ENCODE measurements at places on chromosomes 5 and 9.

DNA sequence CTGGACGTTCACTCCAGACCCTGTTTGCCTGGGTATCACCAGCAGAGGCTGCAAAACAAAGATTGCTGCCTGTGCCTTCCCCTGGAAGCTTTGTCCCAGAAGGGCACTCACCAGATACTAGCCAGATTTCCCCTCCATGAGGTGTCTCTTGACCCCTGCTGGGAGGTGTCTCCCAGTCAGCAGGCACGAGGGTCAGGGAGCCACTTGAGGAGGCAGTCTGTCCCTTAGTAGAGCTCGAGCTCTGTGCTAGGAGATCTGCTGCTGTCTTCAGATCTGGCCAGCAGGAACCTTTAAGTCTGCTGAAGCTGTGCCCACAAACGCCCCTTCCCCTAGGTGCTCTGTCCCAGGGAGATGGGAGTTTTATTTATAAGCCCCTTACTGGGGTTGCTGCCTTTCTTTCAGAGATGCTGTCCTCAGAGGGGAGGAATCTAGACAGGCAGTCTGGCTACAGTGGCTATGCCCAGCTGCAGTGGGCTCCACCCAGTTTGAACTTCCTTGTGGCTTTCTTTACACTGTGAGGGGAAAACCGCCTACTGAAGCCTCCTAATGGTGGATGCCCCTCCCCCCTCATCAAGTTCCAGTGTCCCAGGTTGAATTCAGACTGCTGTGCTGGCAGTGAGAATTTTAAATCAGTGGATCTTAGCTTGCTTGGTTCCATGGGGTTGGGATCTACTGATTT is 253.9 kb downstream of the SPATA31D1 start:
- no peak for DNase-seq

- no peak for DNase-seq
Observed at GRCh38 chr9:14222149-14222835, 91.6 kb downstream of the NFIB start.

DNA sequence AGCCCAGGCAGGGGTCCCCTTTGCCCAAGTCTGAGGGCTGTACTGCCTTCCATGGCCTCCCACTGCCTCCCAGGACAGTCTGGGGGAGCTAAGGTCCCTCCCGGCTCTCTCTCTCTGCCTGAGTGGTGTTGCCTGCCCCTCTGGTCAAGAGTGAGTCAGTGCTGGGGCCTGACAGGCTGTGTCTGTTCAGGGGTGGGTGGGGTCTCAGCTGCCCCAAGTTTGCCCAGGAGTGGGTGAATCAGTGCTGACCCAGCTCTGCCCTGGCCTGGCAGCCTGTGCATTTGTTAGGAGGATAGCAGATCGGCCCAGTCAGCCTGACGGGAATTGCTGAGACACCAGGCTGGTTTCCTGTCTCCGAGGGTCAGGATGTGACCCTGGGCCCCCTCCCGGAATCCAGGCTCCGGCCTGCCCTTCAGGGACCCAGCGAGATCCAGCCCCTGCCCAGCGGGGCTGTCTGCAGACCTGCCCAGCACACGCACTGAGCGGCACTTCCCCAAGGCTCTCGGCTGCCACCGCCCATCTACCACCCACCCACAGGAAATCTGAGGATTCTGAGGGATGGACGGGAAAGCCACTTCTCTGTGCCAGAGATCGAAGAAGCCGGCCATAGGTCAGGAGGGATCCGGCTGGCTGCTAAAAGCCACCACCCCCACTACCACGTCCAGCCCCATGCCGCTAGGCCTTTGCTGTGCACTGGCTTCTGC is 15.9 kb downstream of the ENG start:
- DNase-seq, result no peak

DNA sequence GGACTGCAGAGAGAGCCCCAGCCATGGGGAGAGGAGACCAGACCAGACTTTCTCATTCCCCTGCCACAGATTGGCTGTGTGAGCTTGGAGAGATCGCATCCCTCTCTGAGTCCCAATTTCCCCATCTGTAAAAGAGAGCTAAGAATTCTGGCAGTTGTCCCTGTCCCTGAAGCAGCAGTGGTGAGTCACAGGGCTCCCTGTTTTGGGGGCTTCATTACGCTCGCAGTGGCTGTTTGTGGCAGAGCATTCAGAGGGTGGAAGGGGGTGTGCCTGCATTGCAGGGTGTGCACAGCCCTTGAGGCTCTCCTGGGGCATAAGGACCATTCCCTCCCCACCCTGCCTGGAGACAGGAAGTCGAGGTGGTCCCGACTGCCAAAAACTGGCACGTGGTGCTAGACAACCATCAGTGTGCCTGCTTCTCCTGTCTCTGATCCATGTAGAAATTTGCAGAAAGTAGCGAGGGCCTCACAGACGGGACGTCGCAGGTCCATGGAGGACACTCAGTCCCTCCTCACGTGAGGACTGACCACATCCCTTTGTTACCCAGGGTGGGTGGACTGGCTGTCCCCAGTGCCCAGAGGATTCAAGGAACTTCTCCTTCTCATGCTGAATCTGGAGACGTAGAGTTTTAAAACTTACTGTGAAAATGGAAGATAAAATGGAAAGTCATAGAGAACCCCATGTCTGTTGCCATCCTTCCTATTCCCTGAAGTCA is 35.3 kb downstream of the HRH2 start:
- DNase-seq, result no peak

DNA sequence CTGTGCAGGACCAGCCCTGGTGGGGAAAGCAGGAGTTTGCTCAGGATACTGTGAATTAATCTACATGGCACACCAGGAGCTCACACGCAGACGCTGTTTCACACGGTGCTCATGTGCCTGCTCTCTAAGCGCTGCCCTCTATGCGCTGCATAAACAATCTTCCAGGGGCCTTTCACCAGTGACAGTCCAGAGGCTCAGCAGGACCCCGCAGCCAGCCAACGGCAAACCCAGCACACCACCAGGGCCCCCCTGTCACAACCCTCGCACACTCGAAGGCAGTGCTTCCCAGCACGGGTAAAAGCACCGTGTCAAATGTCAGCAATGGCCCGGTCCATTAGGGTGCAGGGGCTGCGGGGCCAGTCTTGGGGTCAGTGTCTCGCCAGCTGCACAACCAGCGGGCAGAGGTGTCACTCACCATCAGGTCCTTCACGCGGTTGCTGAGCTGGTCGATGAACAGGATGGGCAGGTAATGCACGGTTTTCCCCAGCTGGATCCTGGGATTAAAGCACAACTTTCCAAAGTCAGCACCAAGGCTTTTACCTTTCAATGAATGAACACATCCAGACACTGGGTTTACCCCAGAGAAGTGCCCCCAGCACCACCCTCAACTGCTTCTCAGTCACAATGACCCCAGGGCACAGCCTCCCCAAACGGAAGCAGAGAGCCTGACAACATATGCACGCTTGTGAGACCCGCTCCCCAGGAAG is 7.3 kb downstream of the CLPTM1L start:
- DNase-seq, result no peak

DNA sequence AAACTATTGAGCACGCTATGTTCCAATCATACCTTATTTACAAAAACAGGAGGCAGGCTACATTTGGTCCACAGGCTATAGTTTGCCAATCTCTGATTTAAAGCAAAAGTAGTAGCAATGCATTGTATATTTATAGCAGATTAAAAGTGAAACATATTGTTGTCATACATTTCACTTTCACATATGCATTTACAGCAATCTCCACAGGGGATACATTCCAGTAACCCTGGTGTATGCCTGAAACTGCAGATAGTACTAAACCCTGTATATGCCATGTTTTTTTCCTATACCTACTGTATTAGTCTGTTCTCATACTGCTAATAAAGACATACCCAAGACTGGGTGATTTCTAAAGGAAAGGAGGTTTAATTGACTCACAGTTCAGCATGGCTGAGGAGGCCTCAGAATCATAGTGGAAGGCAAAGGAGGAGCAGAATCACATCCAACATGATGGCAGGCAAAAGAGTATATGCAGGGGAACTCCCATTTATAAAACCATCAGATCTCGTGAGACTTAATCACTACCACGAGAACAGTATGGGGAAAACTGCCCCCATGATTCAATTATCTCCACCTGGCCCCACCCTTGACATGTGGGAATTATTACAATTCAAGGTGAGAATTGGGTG is 5.9 kb upstream of the CSF1R start:
- DNase-seq, result no peak

DNA sequence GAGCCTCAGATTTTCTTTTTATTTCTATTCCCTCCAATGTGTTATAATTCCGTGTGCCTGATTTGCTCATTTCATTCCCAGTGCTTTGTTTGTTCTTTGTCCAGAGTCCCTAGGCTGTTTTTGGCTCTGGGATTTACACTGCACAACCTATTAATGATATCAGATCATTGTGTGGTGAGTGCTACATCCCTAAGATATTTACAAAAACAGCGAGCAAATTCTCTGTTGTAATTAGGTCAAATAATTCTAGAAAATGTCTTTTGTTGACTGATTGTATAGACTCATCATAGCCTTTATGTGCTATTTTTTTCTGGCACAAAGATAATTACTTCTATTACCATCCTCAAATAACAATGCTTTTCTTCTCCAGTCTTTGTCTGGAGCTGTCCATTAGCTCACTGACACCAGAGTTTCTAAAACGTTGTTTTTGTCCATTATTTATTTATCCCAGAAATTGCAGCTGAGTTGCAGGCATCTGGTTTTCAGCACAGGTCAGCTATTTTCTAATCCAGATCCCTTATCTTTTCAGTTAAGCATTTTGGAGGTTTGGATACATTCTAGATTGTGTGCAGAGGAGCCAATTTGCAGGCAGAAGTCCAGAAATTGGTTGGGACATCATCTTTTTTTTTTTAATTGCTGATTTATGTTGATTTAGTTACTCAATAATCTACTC is 379.9 kb upstream of the DMAC1 start:
- DNase-seq, result no peak

DNA sequence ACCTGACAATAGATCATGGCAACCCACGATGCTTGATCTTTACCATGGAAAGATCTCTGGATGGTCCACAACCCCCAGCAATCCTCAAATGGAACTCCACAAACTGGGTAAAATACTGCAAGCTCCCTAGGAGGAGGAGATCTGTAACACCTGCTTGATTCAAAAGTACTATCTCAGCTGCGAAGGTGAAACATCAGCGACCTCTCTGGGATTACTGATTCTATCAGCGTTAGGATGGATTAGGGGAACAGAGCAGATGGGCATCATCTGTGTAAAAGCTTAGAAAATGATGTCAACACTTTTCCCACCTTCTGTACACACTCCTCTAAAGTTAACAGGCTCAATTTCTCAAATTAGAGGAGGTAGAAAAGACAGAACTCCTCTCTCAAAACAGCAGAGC is 31.5 kb upstream of the TRPC7 start:
- no peak for DNase-seq

DNA sequence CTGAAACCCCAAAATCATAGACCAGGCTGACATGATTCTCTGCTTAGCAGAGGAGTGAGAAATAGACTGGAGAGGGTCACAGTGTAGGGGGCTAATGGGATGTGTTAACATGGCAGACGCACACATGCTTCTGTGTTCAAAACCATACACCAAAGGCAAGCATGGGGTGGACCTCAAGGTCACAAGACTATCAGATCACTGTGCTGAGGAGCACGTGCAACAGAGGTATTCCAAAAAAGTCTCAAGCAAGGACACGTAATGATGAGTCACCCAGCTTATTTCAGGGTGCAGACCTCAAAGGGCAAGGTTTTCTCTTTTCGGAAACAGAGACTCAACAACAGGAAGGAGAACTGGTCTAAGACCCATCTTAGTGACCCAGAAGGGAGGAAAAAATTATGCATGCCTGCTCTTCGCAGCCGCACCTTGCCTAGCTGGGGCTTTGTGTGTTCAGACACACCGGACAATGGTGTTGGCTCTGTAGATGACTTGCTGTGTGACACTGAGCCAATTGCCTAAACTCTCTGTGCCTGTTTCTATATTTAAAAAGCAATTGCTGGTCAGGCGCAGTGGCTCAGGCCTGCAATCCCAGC is 20.3 kb downstream of the WHRN start:
- DNase-seq, result no peak

Data from NCI-H1436 treated with DMSO at 0.1 percent for 48 hours (cell line).